ENCODE measurements at places on chromosomes 4 and X.

- no peak for DNase-seq
These were observed 72.3 kb upstream of the TNMD start for GRCh38 chrX:100512471-100512870.

DNA sequence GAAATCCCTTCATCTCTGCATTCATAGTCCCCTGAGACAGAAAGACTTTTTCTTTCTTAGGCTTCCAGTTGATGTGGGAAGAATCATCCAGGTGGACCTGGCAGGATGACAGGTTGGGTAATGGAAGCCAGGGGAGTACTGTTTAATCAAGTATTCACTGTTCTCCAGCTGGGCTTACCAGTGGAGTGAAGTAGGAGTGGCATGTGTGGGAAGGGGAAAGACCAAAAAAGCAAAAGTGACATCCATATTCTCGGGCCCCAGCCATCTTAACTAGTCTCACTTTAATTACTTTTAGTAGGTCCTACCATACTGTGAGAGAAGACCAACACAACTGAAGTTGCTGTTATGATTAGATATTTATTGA, 18.5 kb downstream of the VSIG4 start:
- no peak for DNase-seq

DNA sequence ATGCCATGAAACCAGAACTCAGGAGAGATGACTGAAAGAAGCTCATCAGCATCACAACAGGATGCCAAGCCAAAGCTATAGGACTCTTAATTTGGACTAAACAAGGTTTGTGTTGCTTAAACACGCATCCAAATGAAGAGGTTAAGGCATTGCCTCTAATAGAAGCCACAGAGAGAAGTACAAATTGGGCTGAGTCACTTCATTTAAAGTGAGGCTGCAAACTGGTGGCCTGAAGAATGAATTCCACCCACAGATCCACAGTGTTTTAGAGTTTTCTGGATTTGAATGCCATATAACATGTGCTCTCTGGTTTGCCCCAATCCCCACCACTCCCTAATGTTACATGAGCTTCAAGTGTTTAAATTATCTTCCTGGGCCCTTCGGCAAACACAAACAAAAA, 103.5 kb downstream of the FIP1L1 start:
- DNase-seq = no peak

GRCh38 chrX:23820235-23820782, 37.3 kb downstream of the SAT1 start:
- no peak for DNase-seq

DNA sequence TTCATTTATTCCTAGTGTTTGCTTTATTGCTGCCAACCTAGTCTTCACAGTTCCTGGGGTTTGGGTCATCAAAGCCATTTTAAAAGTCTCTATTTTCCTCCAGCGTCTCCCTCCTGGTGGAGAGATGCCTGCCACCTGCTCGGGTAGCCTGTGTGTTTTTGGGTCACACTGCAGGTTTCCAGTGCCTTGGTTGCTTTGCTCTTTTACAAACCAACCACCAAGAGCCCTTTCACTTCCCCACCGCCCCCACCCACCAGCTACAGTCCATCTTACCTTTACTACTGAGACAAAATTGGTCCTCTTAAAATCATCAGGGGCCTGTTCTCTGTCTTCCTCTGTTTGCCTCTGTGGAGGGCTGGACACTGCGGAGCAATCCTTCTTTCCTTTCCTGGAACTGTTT, 280.5 kb upstream of the GATB start:
- DNase-seq = no peak

Measured in activated CD4-positive, alpha-beta memory T cell treated with anti-CD3 and anti-CD28 coated beads, Interleukin-2, amount 10 ng/mL, durations not matched to agents 7 days and 5 days (primary cell).